Activated gamma-delta T cell treated with Interleukin-2 at 50 U/mL for 16 hours (primary cell): ENCODE measurements at places on chromosomes 7 and 10.

- no peak for DNase-seq
Measured at GRCh38 chr10:21161090-21161625, 264.0 kb upstream of the NEBL start.

DNA sequence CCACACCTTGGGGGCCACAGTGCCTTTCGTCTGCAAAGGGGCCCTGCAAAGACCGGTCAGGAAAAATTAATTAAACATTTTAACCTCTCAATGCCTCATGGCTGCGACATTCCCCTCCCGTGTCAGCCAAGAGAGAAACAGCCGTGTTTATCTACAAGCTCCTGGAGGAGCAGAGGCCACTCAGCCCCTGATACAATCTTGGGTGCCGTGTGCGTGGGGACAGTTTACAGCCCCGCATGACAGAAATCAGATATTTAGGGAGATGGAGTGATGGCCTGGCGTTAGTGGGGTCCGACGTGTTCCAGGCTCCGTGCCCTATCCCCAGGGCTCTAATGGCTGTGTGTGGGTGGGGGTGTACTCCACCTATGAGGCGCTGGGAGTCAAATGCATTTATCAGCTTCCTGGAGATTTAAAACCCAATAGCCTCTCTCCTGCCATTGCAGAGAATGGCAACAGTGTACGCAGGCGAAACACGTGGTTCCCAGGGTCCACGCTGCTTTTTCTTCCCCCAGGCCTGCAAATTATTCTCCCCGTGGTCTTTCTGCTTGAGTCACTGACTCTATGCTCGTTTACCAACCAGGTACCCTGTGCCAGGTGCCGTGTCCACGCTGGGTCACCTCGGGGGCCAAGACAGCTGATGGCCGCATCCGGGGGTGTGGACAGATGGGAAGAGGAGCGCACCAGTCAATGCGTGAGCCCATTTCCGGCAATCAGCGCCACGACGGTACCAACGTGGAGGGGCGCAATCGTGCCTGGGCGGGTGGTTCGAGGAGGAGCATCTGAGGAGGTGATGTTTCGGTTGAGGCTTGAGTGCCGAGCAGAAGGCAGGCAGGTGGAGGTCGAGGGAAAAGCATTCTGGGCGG lies 26.6 kb upstream of the PSMG3 start:
- no peak for DNase-seq

DNA sequence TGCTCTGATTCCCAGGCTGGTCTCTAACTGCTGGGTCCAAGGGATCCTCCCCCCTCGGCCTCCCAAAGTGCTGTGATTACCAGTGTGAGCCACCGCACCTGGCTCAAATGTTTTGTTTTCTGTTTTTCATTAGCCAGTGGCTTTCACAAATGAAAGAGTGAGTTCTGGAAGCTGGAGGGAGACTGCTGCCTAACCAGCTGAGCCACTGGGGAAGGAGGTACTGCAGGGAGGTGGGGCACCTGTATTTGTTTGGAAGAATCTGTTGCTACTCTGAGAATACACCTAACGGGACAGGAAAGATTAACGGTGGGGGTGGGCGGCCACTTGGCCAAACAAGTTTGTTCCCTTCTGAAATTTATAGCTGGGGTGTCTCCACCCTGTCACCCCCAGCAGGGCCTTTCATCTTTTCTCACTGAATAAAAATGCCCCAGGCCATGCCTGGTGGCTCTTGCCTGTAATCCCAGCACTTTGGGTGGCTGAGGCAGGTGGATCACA lies 4.7 kb downstream of the STOX1 start:
- no peak for DNase-seq

DNA sequence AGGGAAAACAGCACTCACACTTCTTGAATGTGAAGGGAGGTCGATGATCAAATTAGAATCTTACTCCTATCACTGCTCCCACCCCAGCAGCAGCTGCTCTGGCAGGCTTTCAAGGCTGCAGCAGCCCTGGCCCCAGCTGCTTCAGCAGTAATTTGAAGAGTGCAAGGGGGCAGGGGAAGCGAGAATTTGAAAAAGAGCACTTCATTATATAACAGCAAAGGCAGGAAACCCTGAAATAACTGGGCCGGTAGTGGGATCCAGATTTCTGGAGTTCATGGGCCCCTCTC lies 44.9 kb downstream of the MYPN start:
- no peak for DNase-seq

DNA sequence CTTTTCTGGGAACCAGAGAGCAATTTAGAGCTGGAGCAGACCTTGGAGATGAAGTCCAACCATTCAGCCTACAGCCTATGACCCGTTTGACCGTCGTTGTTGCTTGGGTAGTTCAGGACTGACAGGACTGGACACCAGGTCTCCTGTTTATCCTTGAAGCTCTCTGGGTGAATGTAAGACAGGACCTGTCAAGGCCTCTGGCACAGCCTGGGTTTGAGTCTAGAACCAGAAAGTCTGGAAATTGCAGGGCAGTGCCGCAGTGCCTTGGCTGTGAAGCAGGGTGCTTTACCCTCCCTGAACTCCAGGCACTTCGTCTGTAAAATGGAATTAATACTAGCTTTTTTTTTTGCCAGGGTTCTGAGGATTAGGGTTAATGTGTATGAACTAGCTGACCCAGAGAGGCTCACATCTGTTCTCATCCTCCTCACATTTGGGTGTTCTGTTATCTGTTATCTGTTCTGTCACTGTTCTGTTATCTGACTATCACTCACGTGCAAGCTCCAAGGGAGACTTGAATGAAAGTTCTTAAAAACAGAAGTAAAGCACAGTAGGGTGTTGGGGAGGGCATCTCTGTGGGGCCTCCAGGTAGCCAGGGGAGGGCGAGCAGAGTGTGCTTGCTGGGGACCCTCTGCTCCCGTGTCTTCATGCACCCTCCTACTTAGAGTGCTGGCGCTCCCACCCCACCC lies 9.9 kb downstream of the BLVRA start:
- no peak for DNase-seq

DNA sequence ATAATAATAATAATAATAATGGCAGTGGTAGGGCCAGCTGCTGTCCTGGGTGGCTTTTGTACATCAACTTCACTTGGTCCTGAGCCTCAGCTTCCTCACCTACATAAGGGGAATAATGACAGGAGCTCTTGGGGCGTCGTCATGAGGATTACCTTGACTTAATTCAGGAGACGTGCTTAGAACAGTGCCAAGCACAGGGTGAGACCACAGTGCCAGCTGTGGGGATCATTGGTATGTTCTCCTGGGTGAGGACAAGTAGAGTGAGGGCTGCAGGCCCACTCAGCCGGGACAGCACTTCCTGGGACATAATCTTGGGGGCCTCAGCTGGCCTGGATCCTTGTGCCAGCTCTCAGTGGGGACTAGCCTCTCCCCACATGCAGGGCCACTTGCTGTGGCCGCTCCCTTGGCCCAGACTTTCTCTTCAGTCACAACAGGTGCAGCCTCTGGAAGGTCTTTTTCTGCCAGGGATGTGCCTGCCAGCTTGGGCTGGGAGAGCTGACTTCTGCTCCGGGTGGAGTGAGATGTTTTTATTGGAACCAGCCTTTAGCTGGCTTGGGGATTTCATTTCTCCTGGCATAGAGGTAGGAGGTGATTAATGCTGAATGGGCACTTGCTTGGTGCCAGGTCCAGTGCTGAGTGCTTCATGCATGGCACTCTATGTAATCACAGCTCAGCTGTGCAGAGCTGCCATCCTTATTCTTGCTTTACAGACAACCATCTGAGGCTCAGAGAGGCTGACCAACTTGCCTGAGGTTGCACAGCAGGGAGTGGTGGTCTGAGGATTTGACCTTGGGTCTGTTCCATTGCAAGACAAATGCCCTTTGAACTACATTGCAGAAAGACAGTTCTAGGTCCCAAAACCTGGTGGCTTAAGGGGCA lies 45.3 kb downstream of the TSPAN15 start:
- DNase-seq: no peak

GRCh38 chr10:86354761-86355540 lies 11.6 kb downstream of the GRID1 start:
- no peak for DNase-seq

- DNase-seq: no peak
Measured at GRCh38 chr10:117096599-117097201, 41.4 kb downstream of the VAX1 start.

DNA sequence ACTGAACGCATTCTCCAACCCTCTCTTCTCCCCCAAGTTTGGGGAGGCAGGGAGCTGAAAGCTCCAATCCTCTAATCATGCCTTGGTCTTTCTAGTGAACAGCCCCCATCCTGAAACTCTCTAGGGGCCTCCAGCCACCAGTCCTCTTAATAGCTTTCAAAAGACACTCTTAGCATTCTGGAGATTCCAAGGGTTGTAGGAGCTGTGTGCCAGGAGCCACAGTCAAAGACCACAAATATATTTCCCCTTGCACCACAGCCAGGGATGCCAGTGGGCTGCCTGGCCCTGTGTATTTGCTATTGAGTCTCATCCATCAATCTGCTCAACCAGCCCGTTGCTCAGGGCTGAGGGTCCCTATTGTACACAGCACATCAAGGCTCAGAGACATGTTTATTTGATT lies 18.5 kb upstream of the MLXIPL start:
- DNase-seq: no peak

DNA sequence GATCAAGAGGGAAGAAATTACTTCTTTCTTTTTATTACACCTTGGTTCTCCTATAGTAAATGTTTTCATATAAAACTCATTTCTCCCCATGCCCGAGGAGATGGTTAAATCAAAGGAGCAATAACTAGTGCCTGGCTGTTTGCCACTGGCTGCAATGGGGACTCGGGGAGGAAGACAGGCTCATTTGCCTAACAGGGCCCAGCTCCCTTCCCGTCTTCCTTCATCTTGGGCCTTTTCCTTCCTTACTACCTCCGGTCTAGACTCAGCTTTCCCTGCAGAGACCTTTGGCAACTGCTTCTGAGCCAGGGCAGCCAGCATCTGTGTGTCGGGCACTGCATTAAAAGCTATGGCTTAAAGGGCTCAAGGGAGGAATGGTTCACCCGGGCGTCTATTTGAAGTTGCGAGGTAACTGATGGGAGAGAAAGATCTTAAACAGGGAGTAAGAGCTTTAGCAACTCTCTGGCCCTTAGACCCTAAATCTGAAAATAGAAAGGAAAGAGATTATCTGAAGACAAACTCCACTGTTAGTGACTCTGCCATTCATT lies 63.5 kb downstream of the CALD1 start:
- no peak for DNase-seq

- DNase-seq: no peak
Measured at GRCh38 chr10:58979711-58980110, 196.7 kb upstream of the PHYHIPL start.
